Type B pancreatic cell (in vitro differentiated cells): ENCODE measurements at places on chromosomes 7 and 10. TPM values are rescaled to one million over a fixed set of nuclear protein-coding genes. Genes with fewer than 3 reads are reported as not detected.
A peak's percentile ranks its signal among the peaks of the same experiment; 100 is the strongest.

POLL gene
- total RNA-seq, result 39.3 and 39.8 TPM in 2 replicates

DNA sequence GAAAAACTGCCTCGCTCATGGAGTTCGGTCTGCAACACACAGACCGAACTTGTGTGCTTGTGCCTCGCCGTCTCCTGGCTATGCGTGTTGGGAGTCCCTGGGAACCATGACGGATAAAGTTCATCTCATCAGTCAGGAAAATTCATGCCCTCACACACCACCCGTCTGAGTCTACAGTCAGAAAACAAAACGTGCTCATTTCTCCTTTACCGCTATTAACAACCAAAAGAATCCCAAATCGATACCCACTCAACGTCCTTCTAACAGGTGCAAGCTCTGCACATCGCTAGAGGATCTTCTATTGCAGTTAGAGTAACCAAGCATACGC lies 13.6 kb downstream of the CNPY1 start:
- DNase-seq, result no peak

DNA sequence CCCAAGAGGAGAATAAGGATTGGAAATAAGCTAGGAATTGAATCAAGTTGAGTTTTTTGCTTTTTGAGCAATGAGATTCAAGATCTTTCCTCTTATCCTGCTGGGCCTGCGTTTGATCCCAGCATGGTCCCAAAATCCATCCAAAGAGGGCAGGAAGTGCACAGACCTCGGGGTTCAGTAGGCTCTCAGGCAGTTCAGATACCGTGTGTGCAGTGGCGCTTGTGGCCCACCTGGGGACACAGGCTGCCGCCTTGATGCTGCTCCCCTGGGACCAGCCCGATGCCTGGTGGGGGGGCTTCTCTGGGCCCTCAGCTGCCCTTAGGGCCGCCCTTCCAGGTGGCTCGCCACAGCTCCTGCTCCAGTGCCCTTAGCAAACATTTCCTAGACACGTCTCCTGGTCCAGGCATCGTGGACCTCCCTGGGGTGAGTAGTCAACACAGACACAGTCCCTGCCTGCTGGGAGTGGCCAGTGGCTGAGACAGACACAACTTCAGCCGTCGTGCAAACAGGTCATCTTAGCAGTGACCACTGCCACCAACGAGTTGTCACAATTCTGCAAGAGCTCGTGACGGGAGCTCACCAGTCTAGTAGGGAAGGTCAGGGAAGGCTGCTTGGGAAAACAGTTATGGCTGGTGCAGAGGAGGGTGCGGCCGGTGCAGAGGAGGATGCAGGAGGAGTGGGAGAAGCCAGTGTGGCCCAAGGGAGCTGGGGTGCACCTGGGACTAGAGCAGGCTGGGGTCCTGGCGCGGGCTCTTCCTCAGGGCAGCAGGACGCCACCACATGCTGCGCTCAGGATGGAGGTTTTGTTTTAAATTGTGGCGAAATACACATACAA lies 21.7 kb upstream of the JAKMIP3 start:
- DNase-seq, result no peak

- no peak for DNase-seq
These were observed 84.9 kb upstream of the ADRB1 start for GRCh38 chr10:113958631-113959382.

DNA sequence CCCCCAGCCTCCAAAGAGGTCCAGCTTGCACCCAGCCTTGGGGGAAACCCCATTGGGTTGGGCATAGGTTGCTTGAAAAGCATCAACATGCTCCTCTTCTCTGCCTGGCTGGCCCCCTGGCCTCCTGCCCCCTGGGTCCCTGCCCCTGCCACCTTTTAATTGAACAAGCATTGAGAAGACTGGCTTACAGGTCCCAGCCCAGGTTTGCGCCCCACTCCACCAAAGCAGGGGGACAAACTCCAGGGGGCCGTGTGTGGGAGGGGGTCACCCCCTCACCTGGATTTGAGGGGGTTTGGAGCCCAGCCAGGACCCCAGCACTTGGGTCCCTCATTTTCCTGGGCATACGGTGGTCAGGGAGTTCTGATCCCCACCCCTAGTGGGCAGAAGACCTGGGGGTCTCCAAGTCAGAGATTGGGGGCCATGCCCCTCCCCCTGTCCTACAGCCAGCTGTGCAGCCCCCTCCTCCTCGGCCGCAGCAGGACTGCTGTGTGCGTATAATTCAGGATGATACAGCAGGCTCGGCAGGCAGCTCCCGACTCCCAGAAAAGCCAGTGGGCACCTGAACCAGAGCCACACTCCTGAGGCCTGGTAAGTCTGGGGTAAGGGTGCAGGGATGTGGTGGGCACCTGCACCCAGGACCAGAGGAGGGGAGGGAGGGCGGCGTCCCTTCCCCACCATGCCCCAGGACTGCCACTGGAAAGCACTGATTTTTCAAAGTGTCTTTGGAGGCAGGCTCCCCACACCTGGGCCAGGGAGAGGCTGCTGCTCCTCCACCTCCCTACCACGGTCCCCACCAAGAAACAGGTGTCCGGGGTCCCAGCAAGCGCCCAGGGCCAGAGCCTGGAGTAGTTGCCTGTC lies 1.7 kb downstream of the ELFN1 start:
- DNase-seq, result peak; percentile 59

PRR15 gene
- total RNA-seq, result 10.8 and 36.0 TPM in 2 replicates

- DNase-seq, result no peak
These were observed 150.2 kb upstream of the NFE2L3 start for GRCh38 chr7:26001662-26002244.

DNA sequence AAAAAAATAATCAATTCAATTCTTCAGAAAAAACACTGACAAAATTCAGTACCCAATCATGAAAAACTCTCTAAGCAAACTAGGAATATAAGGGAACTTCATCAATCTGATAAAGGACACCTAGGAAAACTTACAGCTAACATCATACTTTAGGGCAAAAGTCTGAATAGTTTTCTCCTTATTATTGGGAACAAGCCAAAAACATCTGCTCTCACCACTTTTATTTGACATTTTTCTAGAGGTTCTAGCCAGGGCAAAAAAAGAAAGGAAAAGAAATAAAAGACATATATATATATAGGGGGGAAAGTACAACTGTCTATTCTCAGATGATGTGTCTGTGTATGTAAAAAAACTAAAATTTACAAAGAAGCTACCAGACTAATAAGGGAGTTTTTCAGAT lies 19.0 kb downstream of the CDK6 start:
- no peak for DNase-seq

GRCh38 chr7:70406186-70406949 lies 725.6 kb upstream of the GALNT17 start:
- DNase-seq, result no peak

PRLHR gene
- total RNA-seq, result 2.6 and 3.3 TPM in 2 replicates

- DNase-seq, result no peak
These were observed 516.1 kb downstream of the NRG3 start for GRCh38 chr10:82390866-82391658.

GRM3 gene
- total RNA-seq, result 0.46 and 0.79 TPM in 2 replicates

- DNase-seq, result no peak
These were observed 46.0 kb downstream of the CDC123 start for GRCh38 chr10:12241810-12242529.

- no peak for DNase-seq
These were observed 18.3 kb downstream of the FHIP2A start for GRCh38 chr10:114839901-114840300.

DNA sequence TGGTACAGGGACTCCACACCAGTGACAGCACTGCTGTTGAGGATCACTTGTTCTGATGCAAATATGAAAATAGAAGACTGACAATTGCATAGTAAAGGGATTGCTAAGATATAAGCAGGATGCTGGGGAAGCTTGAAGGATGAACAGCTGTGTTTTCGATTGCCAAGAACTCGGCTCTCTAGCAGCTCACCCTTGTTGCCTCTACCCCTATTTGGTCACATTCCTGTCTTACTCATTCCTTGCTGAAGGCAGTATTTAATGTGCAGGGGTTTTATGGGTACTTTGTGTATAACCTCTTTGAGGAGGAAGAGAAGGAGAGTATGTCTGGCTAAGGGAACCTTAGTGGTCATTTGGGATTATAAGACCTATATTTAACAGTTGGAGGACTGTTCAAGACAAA lies 218.8 kb downstream of the AUTS2 start:
- no peak for DNase-seq
